Prostate gland (tissue), 2 donors: ENCODE measurements at places on chromosomes 11 and 22. TPM values are rescaled to one million over a fixed set of nuclear protein-coding genes. Genes with fewer than 3 reads are reported as not detected.

GRCh38 chr11:124405581-124405980, 6.8 kb upstream of the OR8B3 start:
- no peaks in the 10 kb centered on the region for H3K27me3 ChIP-seq
- H3K36me3 ChIP-seq: no peaks in the 10 kb centered on the region
- no peak overlapping the region for H3K4me3 ChIP-seq
- H3K4me1 ChIP-seq: no peaks in the 10 kb centered on the region
- DNase-seq: no peak

Gene MS4A14
- 6.1 TPM for total RNA-seq

DNA sequence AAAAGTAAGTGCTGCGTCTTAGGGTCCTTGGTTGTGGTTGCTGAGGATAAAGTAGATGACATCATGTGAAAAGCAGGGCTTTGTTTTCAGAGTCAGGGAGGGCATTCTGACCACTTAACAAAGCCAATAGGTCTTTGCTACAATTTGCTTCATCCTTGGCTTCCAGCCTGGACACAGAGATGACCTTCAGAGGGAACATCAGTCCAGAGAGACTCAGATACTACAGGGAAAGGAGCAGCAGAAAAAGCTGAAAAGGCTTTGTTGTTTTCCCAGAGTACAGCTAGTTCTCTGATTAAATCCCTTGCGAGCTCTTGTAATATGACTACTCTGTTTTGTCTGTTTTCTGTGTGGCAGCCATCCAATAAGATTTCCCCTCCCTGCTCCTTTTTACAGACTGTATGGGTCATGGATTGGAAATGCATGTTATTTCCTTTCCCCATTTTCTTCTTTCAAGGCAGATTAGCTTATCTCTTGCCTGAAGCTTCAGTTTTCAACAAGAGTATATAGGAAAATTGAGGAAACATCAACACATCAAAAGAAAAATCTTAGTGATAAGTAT, 31.9 kb downstream of the ATG13 start:
- no peak overlapping the region for H3K4me3 ChIP-seq
- DNase-seq: peak; percentile 39
- peak overlapping the region; percentile 23 for H3K27ac ChIP-seq
- H3K4me1 ChIP-seq: peaks cover 6% of the 10 kb centered on the region

DNA sequence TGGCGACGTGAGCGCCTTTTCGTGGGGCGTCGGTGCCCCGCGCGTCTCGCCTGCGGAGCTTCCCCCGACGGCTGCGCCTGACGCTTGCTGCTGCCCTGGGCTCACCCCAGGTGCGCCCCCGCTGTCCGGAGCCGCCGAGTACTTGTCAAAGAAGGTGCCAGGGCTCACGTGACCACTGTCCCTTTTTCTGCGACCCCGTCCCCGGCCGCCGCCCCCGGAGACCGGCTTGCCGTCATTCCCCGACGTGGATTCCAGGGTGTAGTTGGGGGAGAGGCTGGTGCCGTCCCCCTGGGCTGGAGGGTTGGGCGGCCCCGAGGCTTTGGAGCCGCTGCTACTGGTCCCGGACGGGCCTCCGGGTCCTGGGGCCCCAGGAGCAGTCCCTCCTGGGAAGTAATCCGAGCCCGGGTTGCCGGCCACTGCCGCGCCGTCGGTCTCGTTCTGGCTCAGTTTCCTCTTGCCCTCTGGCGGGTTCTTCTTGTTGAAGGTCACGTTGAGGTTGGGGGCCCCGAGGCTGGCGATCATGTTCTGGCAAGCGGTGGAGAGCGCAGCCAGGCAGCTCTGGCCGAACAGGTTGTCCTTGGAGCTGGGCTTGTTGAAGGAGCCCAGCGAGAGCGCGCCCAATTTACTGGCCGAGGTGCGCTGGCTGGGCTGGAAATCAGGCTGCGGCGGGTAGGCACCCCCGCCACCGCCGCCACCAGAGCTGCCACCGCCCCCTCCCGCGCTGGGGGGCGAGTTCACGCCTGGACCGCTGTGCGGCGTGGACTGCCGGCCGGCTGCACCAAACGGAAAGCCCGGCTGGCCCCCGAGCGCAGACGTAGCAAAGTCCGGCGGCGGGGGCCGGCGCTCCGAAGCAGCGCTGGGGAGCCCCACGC, 3.8 kb downstream of the MN1 start:
- H3K36me3 ChIP-seq: no peaks in the 10 kb centered on the region
- no peak overlapping the region for H3K4me3 ChIP-seq
- DNase-seq: no peak
- no peaks in the 10 kb centered on the region for H3K27me3 ChIP-seq
- no peak overlapping the region for H3K27ac ChIP-seq
- H3K4me1 ChIP-seq: peaks cover 12% of the 10 kb centered on the region

DNA sequence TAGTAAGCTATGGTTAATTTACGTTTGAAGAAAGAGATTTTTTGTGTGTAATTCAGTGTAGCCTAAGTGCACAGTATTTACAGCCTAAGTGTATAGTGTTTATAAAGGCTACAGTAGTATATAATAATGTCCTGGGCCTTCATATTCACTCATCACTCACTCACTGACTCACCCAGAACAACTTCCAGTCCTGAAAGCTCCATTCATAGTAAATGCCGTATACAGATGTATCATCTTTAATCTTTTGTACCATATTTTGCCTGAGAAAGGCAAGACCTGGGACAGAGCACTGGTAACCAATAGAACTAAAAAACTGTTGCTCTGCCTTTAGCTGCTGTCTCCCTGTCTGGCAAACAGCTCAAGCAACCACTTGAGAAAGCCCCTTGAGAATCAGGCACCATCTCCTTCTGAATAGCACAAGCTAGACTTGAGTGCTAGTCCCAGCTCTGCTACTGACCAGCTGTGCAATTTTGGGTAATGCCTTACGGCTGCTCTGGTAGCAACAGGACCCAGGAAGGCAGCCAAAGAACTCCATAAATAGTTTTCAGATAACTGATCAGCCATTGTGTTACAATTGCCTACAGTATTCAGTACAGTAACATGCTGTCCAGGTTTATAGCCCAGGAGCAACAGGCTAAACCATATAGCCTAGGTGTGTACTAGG, 131.3 kb downstream of the KCNC1 start:
- no peak overlapping the region for H3K4me3 ChIP-seq
- no peaks in the 10 kb centered on the region for H3K27me3 ChIP-seq
- H3K4me1 ChIP-seq: no peaks in the 10 kb centered on the region
- H3K27ac ChIP-seq: no peak overlapping the region
- DNase-seq: no peak

Gene MCAM
- total RNA-seq: 292 TPM

DNA sequence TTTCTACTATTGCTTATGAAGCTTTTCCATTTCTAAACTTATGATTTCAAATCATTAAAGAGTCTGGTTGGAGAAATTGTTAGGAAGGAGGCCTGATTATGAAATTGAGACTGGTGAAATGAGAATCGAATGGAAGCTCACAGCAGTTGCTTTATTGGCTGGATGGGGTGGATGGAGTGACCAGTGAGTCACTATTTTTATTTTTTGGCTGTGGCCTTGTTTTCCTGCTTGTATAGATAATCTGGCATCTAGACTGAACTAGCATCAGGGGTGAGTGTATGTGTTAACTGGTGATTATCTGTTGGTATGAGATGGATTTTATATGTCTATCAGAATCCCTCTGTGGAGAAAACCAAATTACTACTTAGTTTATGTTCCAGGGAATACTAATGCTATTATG, 36.2 kb downstream of the UVRAG start:
- no peaks in the 10 kb centered on the region for H3K36me3 ChIP-seq
- H3K4me1 ChIP-seq: peaks cover 4% of the 10 kb centered on the region

- H3K4me3 ChIP-seq: peak overlapping the region; percentile 39
- peak overlapping the region; percentile 61 for H3K27ac ChIP-seq
- H3K36me3 ChIP-seq: peaks cover 12% of the 10 kb centered on the region
- peaks cover 9% of the 10 kb centered on the region for H3K4me1 ChIP-seq
- DNase-seq: no peak
Observed at GRCh38 chr11:66335531-66336233, 552 bp downstream of the RIN1 start.
